ENCODE measurements at places on chromosomes 5 and 9.

DNA sequence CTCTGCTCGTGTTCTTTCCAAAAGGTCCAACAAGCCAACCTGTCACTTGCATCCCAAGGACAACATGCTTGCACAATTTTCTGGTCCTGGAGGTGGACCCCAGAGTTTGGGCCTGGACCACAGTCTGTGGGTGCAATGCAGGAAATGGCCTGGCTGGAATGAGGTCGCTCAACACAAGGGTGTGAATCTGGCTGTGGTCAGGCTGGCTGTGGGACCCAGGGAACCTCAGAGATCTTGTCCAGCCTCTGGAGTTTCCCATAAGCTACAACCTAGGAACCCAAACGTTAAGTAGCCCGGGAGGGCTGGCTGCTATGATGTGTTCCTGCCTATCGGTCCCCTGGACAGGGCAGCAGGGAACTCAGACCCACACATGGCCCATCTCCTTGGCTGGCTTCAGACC lies 15.4 kb downstream of the TBC1D9B start:
- no peak for DNase-seq

DNA sequence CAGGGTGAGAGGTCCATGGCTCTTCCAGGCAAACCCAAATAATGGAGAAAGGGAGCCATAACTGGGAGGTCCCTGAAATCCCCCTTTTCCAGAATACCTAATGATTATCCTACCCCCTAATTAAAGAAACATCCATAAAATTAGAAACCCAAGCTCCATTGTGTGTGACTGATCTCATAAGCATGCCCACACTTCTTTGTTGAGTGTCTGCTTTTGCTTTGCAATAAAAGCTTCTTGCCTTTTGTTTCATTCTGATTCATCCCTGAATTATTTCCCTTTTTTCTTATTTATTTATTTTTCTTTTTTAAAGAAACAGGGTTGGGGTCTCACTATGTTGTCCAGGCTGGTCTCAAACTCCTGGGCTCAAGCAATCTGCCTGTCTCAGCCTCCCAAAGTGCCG lies 33.1 kb downstream of the BTF3 start:
- DNase-seq, result no peak

- DNase-seq, result no peak
These were observed 29.6 kb downstream of the RNF145 start for GRCh38 chr5:159179529-159180305.

DNA sequence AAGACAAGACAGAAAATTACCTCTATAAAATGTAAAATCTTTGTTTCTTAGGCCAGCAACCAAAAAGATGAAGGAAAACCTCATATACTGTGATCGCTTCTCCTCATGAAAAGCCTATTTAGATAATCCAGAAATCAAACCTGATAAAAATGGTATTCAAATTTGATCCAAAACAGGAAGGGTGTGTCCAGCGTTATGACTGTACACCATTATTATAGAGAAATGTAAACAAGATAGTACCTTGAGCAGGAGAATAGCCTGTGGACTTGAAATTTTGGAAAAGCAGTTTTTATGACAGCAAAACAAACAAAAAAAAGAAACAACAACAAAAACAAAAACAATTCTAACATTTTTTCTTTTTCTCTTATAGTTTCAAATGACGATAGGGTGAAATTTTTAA lies 1382.8 kb upstream of the CDH9 start:
- no peak for DNase-seq

GRCh38 chr5:149627070-149627469 lies 45.8 kb downstream of the ARHGEF37 start:
- no peak for DNase-seq

DNA sequence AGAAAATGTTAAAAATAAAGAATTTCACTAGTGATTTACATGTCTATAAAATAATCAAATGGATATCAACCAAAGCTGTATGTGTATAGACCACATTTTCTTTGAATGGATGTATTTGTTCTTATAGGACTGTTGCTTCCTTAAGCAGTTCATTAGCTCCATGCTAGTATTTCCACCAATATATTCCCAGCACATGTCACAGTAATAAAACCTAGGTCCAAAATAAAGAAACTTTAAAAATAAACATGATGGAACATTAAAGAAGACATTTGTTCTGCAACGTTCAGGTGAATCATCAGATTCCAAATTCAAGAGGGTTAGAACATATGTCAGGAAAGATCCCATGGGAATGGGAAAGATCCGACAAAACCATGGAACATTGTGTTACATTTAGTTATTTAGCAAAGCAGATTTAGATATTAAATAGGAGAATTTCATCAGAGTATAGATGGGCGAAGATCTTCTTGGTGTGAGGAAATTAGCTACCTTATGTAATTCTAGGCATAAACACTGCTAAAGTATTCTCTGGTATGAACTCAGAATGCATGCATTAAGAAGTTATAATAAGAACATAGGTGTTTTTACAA lies 490.7 kb downstream of the CDH18 start:
- DNase-seq, result no peak

DNA sequence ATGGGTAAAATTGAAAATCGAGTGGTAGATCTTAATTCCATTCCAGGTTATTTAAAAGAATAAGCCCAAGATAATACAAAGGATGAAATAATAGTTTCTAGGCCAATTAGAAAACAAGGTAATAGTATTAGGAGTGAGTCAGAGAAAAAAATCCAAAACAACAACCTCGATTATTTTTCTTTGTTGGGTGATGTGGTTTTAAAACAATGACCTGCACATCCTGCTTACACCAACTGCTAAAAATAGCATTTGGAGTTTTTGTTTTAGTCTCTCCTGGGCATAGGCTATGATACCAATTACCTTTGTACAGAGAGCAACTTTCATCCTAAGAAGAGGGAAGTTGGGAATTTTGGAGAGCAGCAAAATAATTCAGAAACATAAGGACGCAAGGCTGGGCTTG lies 101.7 kb upstream of the MYO10 start:
- DNase-seq, result no peak

DNA sequence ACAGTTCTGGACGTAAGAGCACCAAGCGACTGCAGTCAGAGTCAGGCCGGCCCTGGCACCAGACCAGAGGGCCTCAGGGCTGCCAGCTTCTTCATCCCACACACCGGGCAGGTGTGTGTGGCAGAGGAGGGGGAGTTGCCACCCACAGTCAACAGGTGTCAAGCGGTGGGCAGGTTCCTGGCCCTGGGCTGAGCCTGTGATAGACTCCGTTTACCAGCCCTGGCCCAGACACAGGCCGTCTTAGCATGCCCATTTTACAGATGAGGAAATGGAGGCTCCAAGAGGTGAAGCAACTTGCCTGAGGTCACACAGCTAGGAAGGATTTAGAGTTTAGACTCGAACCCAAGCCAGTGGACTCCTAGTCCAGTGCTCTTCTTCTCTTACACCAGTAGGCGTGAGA lies 71.8 kb downstream of the HMCN2 start:
- DNase-seq, result no peak

DNA sequence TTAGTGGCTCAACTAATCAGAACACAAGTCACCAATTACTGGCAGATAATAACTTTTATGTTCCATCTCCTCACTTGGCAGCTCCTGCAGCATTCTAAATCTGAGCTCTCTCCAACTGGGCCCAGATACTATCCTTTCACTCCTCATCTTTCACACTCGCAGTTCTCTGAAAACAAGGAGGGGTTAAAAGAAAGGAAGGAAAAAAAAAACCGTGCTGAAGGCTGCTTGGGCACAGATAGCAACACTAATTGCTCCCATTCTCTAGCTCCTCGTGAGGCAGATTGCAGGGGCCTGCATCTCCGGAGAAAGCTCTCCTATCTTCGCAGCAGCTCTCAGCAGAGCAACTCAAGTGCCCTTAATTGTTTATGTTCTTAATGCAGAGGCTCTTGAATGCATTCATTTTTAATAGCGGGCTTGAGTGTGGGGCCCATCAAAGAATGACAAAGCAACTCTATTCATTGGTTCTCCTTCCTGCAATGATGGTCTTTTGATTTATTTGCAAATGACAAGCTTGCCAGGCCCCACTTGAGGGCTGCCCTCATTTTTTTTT lies 23.9 kb downstream of the TLE1 start:
- DNase-seq, result no peak

- no peak for DNase-seq
These were observed 91.7 kb downstream of the EDIL3 start for GRCh38 chr5:84292788-84293653.

Data from stimulated activated CD8-positive, alpha-beta memory T cell treated with anti-CD3 and anti-CD28 coated beads, Interleukin-7, amount 100 ng/mL, for 48 hours (primary cell).